Thoracic aorta (tissue), 2 donors: ENCODE measurements at places on chromosomes 12 and 14.

GRCh38 chr14:94378527-94379290 is 9.7 kb downstream of the SERPINA1 start:
- no peak for DNase-seq

DNA sequence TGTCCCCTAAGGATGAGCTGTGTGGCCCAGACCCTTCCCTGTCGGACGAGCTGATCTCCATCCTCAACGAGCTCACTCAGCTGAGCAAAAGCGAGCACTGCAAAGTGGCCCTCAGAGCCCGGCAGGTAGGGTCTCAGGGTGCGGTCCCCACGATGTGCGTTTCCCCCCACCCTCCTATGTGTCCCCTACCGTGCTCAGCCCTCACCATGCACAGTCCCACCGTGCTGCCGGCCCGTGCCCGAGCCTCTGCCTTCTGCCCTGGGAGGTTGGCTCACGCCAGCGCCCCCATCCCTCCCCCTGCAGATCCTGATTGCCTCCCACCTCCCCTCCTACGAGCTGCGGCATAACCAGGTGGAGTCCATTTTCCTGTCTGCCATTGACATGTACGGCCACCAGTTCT is 86.6 kb downstream of the FOXN4 start:
- no peak for DNase-seq

DNA sequence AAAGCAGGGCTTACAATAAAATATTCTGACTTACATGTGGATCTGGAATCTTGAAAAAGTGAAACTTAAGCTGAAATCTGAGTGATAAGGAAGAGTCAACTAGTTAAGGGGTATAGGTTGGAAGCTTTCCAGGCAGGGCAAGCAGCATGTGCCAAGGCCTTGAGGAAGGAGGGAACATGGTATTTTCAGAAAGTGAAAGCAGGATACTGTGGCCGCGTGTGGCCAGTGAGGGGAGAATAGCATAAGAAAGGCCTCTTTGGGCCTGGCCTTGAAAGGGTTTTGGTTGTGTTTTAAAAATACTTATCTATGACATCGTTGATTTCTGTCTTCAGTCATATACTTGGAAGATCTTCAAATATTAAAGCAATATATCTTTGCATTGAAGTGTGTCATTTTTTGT is 213.4 kb downstream of the AKAP6 start:
- DNase-seq, result no peak

DNA sequence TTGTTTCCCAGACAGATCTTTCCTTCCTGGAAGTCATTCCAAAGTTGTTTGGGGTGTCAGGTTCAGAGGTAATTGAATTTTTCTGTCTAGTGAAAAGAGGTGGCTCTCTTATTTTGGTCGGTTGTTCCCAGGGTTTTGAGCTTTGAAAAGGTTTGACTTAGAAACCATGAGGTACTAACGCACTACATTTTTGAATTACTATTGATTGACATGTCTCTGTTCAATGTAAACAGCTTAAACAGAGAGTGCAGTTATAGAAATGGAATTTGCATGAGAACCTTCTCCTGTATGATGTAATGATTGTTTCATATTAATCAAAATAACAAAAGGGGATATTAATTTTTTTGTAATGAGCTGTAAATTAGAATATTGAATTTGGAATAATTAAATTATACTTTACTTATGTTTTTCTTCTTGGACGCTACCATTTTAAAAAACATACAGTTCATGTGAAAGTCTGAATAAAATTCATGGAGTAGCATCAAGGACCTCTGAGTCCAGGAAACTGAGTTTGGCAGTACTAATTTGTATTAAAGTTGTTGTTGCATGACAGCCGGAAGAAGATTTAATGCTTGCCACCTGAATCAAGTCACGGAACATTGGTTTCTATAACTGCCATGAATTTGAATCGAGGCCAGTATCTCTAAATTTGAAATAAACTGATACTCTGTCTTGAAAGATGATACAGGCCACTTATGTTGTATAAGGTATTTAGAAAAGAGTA is 41.7 kb downstream of the NPAS3 start:
- no peak for DNase-seq

- DNase-seq, result no peak
Measured at GRCh38 chr12:101414533-101415119, 7.1 kb upstream of the ARL1 start.

DNA sequence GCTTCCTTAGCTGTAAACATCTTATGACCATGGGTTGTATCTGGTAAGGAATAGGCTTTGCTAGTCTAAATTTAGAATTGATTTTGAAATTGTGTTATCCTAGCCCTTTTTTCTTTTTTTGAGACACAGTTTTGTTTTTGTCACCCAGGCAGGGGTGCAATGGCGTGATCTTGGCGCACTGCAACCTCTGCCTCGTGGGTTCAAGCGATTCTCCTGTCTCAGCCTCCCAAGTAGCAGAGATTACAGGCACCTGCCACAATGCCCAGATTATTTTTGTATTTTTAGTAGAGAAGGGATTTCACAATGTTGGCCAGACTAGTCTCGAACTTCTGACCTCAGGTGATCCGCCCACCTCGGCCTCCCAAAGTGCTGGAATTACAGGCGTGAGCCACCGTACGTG is 2.4 kb upstream of the TUBA1B start:
- DNase-seq, result no peak

- DNase-seq, result no peak
Measured at GRCh38 chr12:89319122-89319521, 33.2 kb downstream of the DUSP6 start.

DNA sequence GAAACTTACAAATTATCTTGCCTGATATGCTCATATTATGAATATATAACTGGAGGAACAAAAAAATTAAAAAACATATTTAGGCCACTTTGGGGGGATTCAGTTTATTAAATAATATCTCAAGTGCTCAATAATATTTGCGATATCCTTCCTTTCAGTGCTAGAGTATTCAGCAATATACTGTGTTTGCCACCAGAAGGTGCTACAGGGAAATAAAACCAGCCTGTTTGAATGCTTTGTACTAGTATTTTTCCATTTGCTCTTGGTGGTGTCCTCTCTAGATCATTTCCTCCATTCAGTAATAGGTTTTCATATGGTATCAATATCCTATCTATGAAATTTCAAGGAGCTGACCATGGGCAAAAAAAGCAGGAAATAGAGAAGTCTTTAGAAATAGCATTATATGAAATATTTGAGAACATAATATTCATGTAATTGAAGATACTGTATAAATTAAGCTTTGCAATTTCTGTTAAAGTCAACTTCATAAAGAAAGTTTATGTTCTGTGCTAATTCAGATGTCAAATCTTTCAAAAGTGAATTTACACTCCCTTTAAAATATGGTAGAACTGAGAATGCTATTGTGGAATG is 106.2 kb upstream of the NAV3 start:
- no peak for DNase-seq
